NK-92 treated with Interleukin-12 subunit alpha and Interleukin-12 subunit beta, amount 100 ng/mL, for 24 hours (cell line): ENCODE measurements at places on chromosomes 12 and 14.
A peak's percentile ranks its signal among the peaks of the same experiment; 100 is the strongest.

- DNase-seq = no peak
Observed at GRCh38 chr12:52066346-52067080, 3.3 kb upstream of the ATG101 start.

- no peak for DNase-seq
Observed at GRCh38 chr12:108241986-108242703, 97.0 kb downstream of the CMKLR1 start.

- no peak for DNase-seq
Observed at GRCh38 chr14:28766469-28766955, at the start of gene FOXG1. Gene FOXG1, plus strand, starts transcription at chr14:28766787. Its CDS starts 493 bp downstream, at chr14:28767280.

- DNase-seq = no peak
Observed at GRCh38 chr14:68873376-68873775, 80.5 kb upstream of the ZFP36L1 start.

- DNase-seq = no peak
Observed at GRCh38 chr12:92844151-92844763, 84.8 kb downstream of the EEA1 start.

GRCh38 chr14:100285021-100285912, 21.0 kb downstream of the SLC25A29 start:
- DNase-seq = peak; percentile 58

DNA sequence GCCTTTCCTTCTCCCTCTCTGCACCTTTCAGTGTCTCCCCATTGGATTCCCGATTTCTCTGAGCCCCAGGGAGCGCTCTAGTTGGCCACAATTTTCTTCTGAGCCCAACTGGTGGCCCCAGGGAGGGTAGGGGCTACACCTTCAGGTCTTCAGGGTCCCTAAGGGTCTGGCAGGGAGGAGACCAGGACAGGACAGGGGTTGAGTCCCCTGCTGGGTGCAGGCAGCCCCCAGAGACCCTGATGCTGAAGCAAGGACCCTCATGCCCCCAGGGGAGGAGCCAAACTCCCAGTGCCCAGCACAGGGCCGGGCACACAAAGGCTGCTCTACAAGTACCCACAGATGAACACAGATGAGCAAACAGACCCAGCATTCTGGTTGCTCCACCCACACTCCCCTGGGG, 12.7 kb downstream of the FOXN4 start:
- no peak for DNase-seq

DNA sequence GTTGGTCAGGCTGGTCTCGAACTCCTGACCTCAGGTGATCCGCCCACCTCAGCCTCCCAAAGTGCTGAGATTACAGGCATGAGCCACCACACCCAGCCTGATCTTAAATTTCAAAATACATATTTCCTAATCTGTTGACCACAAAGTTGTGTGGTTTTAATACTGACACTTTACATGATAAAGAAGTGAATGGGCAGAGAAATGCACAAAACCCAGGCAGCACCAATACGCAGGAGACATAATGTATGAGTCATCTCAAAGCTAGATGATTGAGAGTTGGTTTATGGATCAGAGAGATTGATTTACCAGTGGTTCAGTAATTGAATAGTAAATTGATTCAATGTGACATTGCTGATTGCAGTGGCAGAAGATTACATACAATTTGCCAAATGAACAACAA, 19.2 kb upstream of the PPP2R5E start:
- no peak for DNase-seq

GRCh38 chr12:125954362-125954761, 889.1 kb downstream of the AACS start:
- no peak for DNase-seq

- no peak for DNase-seq
Observed at GRCh38 chr12:24378548-24379407, 429.3 kb upstream of the SOX5 start.

DNA sequence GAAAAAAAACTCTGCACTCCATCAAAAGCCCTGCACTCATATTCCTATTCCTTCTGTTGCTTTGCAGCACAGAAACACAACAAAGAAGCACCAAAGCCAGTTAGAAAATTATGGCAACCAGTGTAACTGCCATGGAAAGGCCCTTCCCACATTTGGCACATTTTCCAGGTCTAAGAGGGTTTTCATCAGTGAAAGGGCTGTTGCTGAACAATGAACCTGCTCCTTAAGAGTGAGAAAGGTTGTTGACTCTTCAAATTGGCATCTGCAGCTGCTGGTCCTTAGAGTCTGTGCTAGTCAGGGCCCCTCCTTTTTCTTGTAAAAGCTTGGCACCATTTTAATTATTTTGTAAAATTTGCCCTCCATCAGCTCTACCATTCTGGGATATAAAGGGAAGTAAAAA, 378.7 kb upstream of the KITLG start:
- no peak for DNase-seq

- DNase-seq = no peak
Observed at GRCh38 chr14:85214471-85214870, 315.5 kb upstream of the FLRT2 start.

GRCh38 chr12:104467346-104467837, 10.6 kb downstream of the CHST11 start:
- no peak for DNase-seq

DNA sequence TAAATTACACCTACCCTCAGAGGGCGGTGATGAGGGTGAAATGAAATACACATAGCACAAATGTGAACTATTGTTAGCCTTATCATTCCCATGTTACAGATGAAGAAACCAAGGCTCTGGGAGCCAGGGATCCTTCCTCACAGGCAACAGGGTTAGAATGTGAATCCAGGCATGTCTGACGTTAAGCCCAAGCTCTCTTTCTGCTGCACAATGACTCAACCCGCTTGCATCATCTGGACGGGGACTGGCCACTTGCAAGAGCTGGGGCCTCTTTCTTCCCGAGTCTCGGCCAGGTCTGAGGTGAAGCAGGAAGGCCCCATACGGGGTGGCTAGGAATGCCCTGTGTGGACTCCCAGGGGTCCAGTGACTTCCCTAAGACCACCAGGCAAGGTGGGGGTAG, 105.2 kb downstream of the RBM19 start:
- DNase-seq = no peak

GRCh38 chr14:65045709-65046108, 56.6 kb downstream of the MAX start:
- DNase-seq = no peak

- no peak for DNase-seq
Observed at GRCh38 chr14:45038865-45039264, 45.1 kb upstream of the PRPF39 start.

- no peak for DNase-seq
Observed at GRCh38 chr12:47017901-47018475, 61.4 kb upstream of the PCED1B start.

GRCh38 chr14:53295372-53295771, 142.2 kb upstream of the DDHD1 start:
- DNase-seq = no peak

DNA sequence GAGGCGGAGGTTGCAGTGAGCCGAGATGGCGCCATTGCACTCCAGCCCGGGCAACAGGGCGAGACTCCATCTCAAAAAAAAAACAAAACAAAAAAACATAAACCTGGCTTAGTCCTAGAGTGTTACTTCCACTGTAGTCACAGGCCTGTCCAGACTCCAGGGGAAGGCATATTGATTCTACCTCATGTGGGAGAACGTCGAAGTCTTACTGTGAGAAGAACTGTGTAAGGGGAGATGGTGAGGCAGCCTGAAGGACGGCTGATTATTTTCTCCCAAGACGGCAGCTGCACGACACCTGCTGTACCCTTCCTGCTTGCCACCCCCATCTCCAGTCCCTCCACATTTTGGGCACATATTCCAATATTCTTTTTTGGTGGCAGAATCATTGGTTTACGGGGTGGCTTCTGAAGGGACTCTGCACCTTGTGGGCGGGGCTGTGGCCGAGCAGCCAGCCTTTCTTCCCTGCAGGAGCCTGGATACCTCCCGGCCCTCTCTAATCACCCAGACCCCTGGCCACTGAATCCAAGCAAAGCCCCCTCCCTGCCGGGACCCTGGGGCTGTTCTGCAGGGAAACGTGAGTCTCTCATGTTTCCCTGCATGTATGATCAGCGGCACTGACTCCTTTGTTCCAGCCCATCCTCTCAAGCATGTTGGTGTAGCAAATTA, 12.2 kb upstream of the KLC1 start:
- DNase-seq = no peak

GRCh38 chr12:6769666-6770065, 2.7 kb upstream of the LAG3 start:
- DNase-seq = no peak

GRCh38 chr12:15770581-15770980, 18.6 kb downstream of the EPS8 start:
- DNase-seq = no peak

DNA sequence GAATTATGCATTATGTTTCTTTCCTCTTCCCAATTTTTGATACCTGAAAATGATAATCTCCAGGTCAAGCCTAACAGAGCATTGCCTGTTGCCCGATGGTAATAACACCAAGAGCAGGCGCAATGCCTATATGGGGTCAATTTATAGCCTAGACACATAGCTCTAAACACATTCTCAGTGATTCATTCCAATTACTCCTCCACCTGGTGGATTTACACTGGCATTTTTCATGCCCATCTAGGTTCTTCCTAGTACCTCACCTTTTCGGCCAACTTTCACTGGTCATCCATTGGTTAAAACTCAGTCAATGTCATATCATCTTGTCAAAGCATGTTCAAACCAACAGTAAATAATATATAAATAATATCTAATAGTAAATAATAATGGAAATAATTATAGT, 53.1 kb downstream of the EIF2S3B start:
- DNase-seq = no peak

DNA sequence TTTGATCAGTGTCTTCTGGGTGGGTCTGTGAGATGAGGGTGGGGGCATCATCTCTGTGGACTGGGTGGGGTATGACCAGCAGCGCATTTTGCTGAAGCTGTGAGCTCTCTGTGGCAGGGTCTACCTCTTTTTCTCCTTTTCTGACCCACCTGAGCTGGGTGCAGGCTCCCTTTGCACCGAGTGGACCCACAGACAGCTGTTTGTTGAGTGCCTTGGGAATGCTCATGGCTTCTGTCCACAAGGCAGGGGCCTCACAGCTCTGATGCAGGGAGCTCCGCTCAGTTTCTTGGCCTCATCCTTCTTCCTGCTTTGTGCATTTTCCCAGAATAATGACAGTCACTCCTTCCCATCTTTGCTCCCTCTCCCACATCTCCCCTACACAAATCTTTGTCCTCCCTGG, 380.6 kb downstream of the DPF3 start:
- DNase-seq = no peak

- no peak for DNase-seq
Observed at GRCh38 chr12:57891542-57892228, 45.2 kb upstream of the CTDSP2 start.

DNA sequence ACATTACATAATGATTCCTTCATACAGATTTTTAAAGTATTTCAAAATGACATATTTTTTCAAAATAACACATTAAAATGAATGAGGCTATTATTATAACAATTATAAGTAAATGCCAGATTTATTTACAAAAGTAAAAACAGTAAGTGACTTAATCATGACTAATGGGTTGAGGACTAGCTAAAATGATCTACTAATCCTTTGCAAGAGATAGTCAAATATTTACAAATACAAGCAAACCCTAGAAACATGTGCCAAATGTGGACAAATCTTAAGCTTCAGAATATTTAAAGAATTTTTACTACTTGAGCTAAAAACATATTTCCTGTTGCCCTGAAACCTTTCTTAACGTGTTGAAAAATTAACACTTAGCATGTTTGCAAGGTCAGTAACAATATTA, 74.8 kb downstream of the KIF21A start:
- no peak for DNase-seq

DNA sequence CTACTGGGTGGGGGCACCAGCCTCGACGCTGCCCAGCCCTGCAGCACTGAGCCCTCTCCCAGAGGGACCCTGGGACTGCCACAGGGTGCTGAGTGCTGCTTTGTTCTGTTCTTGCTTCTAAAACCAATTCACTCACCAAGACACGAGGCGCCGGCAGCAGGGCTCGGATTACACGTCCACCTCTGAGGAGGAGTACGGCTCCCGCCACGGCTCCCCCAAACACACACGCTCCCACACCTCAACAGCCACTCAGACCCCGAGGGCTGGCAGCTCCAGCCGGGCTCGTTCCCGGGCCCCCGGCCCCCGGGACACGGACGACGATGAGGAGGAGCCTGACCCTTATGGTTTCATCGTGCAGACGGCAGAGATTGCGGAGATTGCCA, 24.3 kb downstream of the CEP170B start:
- no peak for DNase-seq

GRCh38 chr12:105888696-105889095, 250.1 kb downstream of the NUAK1 start:
- DNase-seq = no peak

DNA sequence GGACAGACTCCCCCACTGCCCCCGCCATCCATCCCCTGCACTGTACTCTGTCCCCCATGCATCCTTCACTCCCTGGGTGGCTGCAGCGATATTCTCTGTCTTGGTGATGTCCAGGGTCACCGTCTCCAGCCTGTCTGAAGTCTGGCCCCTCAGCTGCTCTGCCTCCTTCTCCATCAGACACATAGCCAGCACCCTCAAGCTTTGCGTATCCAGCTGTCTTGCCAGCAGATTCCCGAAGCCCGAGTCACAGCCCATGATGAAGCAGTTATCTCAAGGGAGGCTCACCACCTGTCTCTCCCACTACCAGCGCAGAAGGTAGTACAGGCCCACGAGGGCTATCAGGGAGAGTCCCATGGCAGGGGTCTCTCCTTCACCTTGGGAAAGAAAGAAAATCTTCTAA, 77.8 kb downstream of the HSD17B6 start:
- no peak for DNase-seq

- DNase-seq = no peak
Observed at GRCh38 chr12:132593938-132594358, 16.4 kb downstream of the LRCOL1 start.

GRCh38 chr12:3913278-3913677, 40.1 kb upstream of the PARP11 start:
- no peak for DNase-seq

- DNase-seq = no peak
Observed at GRCh38 chr12:108589028-108589839, 8.7 kb downstream of the TMEM119 start.

DNA sequence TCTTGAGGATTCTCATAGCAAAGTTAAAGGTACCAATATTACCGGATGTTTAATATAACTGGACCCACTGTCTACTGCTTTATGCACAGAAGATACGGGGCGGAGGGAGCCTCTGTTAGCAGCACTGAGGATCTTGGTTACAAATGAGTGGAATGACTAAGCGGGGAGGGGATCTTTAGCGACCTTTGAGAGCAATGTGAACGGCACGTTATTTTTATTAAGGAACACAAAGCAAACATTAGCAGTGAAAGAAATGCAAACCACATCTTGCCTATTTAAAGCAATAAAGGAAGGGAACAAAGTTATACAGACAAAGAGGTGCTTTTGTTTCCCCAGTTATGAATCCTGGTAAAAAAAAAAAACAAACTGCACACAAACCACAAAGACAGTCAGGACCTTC, 27.1 kb upstream of the PRMT8 start:
- DNase-seq = no peak
